A549 (cell line): ENCODE measurements at places on chromosomes 1 and 21. TPM values are rescaled to one million over a fixed set of nuclear protein-coding genes. Genes with fewer than 3 reads are reported as not detected.

- DNase-seq: no peak
These were observed 11.7 kb upstream of the SH3GLB1 start for GRCh38 chr1:86692641-86693040.

DNA sequence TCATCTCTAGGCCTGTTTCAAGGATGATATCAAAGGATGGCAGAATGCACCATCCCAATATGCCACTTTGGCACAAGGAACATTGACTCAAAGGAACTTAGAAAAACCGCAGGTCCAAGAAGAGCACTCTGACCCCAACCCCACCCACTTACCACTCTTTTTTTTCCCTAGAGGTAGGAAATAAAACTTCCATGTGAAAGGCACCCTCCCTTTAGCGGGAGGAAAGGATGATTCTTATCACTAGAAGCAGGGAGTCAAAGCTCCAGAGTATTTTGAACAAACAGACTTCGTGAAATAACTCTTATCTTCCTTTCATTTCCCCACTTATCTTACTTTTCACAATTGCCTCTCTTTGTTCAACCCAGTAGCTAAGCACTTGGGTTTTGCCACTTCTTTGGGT lies 22.2 kb downstream of the PSMG1 start:
- no peak for DNase-seq

DNA sequence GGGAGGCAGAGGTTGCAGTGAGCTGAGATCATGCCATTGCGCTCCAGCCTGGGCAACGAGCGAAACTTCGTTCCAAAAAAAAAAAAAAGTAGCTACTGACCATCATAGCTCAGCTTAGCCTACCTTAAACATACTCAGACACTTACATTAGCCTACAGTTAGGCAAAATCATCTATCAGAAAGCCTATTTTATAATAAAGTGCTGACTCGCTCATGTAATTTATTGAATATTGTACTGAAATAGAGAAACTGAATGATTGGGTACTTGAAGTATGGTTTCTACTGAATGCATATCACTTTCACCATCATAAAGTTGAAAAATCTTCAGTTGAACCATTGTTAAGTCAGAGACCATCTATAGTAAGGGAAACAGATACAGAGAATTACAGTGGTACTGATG lies 93.9 kb upstream of the BMP8A start:
- DNase-seq: no peak

GRCh38 chr21:45209685-45210284 lies 77.9 kb downstream of the POFUT2 start:
- DNase-seq: no peak

- DNase-seq: no peak
These were observed 4.9 kb downstream of the OLIG2 start for GRCh38 chr21:33030633-33031032.

GRCh38 chr1:244049162-244050013 lies 1.7 kb upstream of the ZBTB18 start:
- peak; percentile 38 for DNase-seq

- DNase-seq: no peak
These were observed 105.1 kb upstream of the DPH5 start for GRCh38 chr1:101130673-101131072.

PRKAA2 gene
- polyA plus RNA-seq: 2.8 to 3.8 TPM (median 3.5 TPM) in 3 replicates

DENND2C gene
- 0.16 to 0.20 TPM (median 0.18 TPM) in 3 replicates for polyA plus RNA-seq

LRRC7 gene
- not detected in 3 replicates for polyA plus RNA-seq

S100A8 gene
- polyA plus RNA-seq: not detected in 3 replicates
